Daoy (cell line): ENCODE measurements at places on chromosomes 11 and 22. TPM values are rescaled to one million over a fixed set of nuclear protein-coding genes. Genes with fewer than 3 reads are reported as not detected.
A peak's percentile ranks its signal among the peaks of the same experiment; 100 is the strongest.

DNA sequence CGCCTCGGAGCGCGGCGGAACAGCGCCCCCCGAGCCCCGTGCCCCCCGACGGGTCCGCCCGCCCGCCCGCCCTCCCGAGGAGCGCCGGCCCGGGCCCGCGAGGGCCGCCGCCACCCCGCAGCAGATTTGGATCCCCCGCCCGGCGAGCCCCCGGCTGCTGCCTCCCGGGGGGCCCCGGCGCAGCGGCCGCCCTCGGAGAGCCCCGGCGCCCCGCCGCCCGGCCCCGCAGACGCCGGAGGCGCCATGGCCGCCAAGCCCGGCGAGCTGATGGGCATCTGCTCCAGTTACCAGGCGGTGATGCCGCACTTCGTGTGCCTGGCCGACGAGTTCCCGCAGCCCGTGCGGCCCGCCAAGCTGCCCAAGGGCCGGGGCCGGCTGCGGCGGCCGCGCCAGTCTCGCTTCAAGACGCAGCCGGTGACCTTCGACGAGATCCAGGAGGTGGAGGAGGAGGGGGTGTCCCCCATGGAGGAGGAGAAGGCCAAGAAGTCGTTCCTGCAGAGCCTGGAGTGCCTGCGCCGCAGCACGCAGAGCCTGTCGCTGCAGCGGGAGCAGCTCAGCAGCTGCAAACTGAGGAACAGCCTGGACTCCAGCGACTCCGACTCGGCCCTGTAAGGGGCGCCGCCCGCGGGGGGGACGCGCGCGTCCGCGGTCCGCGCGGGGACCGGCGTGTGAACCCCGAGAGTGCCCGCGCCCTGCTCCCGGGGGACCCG is 380 bp downstream of the C11orf96 start:
- DNase-seq: peak; percentile 52

DNA sequence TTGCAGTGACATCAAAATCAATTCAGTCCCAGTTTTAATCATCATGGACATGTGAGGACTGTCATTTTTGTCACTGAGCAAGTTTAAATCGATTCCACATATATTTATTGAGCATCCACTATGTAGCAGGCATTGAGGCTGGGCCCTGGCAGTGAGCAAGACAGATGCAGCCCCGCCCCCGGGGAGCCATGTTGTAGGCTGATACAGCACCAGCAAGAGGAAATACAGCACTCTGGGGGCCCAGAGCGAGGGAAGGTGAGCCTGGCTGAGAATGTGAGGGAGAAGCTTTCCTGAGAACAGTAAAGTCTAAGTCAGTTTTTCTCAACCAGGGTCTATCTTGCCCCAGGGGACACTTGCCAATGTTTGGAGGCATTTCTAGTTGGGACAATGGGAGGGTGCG is 108.6 kb upstream of the ASPHD2 start:
- peak; percentile 19 for DNase-seq

DNA sequence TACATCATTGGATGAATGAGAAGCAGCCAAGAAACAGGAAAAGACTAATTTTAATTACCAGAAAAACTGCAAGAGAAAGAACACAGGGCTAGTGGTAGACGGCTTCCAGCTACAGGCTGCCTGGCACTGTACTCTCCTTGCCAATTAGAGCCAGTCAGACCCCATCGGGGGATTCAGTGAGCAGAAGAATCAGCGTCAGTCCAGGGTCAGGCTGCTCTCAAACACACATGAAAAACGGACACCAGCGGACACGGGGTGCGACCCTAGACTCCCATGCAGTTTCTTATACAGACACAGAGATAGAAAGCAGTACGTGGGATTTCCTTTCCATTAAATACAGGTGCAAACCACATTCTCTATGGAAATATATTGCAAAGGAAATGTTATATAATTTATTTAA is 1.1 kb upstream of the CNTN5 start:
- no peak for DNase-seq

DNA sequence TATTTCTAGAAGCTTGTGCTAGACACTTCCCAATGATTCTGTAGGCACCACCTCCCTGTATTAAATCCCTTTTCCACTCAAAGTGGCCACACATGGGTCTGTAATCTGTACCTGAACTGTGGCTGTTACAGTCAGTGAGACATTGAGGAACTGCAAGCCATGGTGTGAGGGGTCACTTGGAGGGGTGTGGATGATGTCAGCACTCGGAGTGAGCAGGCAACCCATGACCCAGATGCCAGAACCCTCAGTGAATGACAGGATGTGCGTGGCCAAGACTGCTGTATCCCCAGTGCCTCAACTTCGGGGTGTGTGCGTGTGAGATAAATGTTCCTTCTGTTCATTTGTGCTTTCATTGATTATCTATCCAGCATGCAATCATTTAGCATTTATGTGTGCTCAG is 14.7 kb upstream of the SHANK3 start:
- no peak for DNase-seq

GRCh38 chr11:13051257-13051656 is 42.1 kb downstream of the RASSF10 start:
- DNase-seq: peak; percentile 62

- no peak for DNase-seq
Measured at GRCh38 chr22:29199702-29200400, 5.8 kb upstream of the EMID1 start.

DNA sequence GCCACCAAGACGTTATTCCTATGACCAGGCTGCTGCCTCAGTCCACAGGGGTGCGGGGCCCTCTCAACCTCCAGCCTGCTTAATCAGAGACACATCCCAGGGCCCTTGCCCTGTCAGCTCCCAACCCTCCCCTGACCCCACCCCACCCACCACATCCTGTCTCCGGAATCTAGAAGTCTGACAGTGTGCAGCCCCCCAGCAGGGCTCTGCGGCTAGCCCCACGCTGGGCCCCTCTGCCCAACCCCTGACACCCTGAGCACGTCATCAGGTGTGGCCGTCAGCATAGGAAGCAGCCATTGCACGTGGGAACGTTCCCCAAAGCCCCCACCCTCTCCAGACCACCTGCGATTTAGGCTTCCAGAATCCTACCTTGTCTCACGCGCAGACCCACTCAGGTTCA is 34.3 kb upstream of the IGSF9B start:
- DNase-seq: peak; percentile 40

GLB1L2 gene
- total RNA-seq: 12.6 and 13.4 TPM in 2 replicates

SLC22A6 gene
- not detected in 2 replicates for total RNA-seq

GVQW3 gene
- 0.34 and 0.57 TPM in 2 replicates for total RNA-seq

CARD10 gene
- 24.0 and 25.9 TPM in 2 replicates for total RNA-seq
